ENCODE measurements at places on chromosomes 6 and 20. TPM values are rescaled to one million over a fixed set of nuclear protein-coding genes. Genes with fewer than 3 reads are reported as not detected.

The SEMG1 gene
- not detected for total RNA-seq

The MAP1LC3A gene
- total RNA-seq = 0.55 TPM

The TRIM10 gene
- not detected for total RNA-seq

The NOX3 gene
- total RNA-seq = not detected

DNA sequence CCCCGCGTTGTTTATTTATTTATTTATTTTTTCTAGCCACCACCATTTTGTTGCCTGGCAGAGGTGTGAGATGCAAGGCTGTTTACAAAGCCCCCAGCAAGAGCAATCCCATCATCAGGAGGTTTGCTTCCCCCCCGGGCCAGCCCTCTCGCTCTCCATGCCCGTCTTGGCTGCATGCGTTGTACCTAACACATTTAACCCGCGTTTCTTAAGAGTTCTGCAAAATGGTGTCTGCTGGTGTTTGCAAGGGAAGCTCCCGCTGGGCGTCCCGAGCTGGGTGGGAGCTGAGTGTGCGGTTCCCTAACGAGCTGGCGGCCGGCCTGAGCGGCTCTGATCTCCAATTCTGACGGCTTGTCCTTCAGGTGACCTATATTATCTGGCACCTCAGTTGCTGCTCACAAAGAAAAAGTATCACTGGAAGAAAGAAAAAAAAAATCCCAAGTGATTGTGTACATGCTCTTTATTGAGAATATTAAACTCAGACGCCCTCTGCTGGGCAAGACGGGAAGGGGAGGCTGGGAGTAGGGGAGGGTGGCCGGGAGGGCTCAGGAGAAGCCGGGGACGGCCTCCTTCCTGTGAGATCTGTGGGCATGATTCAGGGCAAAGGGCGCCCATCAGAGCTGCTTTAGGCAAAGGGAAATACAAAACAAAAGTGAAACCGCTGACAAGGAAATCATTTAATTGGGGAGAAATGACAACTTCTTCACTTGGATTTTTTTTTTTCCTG is 154.8 kb downstream of the BCAS1 start:
- peak; percentile 99 for DNase-seq

DNA sequence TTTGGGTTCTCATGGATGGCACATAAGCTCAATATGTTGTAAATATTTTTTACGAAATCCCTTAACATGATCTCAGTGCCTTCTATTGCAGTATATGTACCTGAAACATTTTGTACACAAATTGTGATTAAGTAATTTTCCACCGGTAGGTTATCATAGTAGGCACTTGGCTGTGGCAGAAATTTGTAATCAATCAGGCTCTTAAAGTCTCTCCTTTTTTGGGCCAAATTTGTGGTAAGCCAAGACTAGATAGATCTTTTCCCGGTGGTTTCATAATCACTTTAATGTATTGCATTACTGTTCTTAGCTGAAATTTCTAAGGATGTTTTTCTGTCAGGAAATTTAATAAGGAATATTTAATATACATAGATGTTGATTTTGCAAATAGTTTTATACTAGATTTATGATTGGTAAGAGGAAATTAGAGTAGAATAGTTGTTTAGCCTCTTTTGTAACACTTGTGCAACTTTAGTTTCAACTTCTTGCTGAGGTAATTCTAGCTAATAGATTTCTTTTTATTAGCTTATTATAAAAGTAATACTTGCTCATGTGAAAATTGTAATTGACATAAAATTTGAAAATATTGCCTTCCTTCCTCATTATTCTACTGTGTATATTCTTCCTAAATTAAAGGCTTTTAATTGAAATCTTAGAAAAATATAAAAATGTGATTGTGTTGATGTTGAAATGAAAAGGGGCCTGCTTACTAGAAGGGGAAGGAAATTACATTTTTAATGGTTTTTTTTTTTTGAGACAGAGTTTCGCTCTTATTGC is 3.2 kb downstream of the PCMT1 start:
- no peak for DNase-seq

Data from activated T-cell treated with anti-CD3 and anti-CD28 coated beads, Interleukin-2, amount 50 U/mL, for 4 hours (primary cell).